Stimulated activated CD4-positive, alpha-beta T cell treated with anti-CD3 and anti-CD28 coated beads, Interleukin-1b, Interleukin-23, amount 100 ng/mL, for 1 hour (primary cell): ENCODE measurements at places on chromosomes 11 and 22.

DNA sequence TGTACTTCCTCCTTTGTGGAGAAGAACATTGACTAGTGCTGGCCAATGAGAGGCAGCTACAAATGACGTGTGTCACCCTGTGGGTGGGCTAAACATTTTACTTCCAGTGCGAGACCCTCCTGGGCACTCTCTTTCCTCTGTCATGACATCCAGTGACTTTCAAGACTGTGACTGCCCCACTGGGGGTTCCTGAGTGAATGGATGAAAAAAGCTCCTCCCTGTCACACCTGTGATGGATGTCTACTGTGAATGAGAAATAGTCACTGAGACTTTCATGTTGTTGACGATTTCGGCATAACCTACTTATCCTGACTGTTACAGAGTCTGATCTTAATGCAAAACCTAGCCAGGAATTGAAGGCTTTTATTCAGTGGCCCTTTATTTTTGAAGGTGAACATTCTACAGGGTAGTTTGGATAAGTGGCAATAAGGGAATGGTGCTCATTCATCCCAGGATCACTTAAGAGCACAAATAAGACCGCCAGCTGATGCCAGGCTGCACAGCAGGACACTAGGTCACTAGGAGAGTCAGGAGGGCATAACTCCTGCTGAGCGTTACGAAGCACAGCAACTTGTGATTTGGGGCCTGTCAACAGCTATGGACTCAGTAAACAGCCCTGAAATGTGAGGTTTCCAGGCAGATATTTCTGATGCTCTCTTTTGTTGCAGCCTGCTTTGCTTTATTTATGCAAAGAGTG is 636.6 kb downstream of the NTM start:
- no peak for DNase-seq

- no peak for DNase-seq
Observed at GRCh38 chr11:94895451-94895850, 77.9 kb downstream of the CWC15 start.

- no peak for DNase-seq
Observed at GRCh38 chr22:38284042-38284402, 11.2 kb upstream of the TMEM184B start.

- DNase-seq = no peak
Observed at GRCh38 chr22:24502034-24502433, 6.9 kb downstream of the UPB1 start.

DNA sequence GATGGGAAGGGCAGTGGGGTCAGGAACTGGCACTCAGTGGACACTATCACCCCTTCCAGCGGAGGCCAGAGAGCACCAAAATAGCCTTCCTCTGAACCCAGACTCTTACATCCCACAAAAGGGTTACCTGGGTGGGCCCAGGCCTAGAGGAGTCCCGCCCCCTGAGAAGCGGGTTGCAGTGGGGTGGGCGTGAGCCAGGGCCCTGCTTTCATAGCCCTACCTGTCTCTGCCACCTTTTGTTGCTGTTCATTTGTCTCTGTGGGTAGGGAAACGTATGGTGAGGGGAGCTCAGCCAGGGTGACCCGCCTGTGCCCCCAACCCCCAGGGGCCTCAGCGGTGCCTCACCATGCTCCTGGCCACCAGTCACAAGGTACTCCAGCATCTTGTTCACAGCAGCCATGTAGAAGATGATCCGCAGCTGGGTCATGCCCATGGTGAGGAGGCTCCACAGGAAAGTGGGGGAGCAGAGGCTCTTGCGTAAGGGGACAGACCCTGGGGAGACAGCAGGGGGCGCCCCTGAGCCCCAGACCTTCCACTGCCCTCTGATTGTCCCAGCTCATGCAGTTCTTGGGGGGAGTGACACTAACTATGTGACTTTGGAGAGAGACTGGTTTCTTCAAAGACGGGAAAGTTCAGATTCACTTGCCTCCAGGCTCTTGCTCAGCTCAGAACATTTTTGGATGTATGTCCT is 24.0 kb downstream of the SLC43A1 start:
- no peak for DNase-seq

DNA sequence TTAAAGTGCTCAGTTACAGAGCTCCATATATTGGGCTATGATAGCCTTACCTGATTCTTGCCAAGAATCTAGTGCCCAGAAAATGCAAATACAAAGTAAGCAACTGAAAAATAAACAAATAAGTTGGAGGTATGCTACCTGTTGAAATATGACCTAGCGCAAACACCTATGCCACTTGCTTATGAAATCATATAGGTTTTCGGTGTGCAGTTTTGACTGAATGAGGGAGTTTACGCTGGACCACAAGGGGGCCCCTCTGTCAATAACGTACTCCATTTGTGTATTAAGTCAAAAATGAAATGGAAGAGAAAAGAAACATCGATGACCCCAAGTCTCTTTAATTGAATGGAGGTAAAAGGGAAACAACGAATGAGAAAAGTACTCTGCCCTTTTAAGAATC is 84.9 kb upstream of the TRIM77 start:
- DNase-seq = no peak

DNA sequence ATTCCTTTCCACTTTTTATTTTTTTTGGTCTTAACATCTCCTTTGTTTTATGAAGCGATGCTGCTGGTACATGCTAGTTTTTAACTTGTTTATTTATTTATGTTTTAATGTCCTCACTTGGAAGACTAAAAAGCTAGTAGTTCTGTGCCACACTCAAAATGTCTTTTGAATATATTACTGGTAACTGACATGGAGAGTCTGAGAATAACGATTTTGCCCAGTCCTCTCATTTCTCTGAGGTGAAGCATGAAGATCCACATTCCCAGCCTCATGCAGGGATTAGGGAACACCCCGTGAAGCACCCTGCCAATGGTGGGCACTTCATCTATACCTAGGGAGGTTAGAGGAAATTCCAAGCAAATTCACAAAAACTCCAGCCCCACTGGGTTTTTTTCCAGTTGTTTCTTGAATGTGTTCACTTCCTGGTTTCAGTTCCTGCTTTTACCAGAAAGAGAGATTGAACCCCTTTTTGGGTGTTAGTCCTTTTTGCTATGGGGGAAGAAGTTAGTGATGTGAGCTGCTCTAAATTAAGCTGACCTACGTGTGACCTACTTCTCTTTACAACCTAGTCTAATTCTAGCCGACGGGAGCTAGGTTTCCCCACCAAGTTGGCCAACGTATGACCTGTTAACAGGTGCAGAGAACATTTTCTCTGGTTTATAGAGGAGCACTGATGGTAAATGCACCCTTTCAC is 106.1 kb downstream of the SLC1A2 start:
- DNase-seq = no peak

DNA sequence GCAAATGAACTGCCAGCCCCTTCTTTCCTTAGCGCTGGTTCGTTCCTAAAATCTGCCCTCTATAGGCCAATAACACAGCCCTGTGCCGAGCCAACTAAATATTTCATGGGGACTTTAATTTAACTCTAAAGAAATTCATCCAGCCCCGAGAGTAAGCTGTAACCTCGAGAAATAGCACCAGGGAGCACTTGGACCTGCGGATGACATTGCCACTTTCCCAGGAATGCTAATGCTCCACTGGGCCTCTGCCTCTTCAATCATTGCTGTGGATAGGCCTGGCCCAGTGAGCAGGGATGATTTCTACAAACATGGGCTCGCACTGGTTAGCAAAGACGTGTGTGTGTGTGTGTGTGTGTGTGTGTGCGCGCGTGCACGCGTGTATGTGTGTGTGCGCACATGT is 95.3 kb upstream of the TBCEL start:
- DNase-seq = no peak

GRCh38 chr22:43289531-43289963 is 53.6 kb downstream of the SCUBE1 start:
- no peak for DNase-seq

GRCh38 chr11:45025716-45026492 is 75.2 kb upstream of the TP53I11 start:
- DNase-seq = no peak

DNA sequence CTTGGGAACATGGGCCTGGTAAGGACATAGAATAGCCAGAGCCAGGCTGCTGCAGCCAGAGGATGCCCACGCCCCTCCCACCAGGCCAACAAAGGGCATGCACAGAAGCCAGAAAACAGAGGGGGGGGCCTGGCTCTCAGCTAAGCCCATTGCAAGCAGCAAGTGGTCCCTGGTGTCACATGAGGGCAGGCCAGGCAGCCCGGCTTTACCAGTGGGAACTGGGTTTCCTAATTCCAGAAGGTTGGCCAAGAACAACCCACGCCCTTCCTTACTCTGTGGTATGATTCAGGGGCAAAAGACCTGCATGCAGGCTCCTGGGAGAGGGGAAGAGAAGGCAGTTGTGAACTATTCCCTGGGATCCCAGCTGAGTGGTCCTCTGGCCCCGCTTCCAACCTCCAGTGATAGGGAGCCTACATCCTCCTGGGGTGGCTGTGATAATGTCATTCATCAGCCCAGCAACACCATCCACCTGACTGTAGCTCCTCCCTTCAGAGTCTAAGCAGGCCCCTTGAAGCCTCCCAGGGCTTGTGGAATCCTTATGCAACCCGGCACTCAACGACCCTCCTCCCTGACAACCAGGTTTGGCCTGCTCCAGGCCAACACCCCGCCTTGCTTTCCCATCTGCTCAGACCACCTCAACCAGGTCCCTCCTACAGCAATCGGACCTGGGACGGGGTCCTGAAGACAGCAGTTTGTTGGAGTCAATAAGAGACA is 62.1 kb upstream of the LMO1 start:
- DNase-seq = no peak

GRCh38 chr11:2122907-2123627 is 16.1 kb downstream of the IGF2 start:
- no peak for DNase-seq

GRCh38 chr22:45904236-45904635 is 72.7 kb downstream of the WNT7B start:
- no peak for DNase-seq

- DNase-seq = no peak
Observed at GRCh38 chr22:26581026-26581425, 8.9 kb downstream of the TPST2 start.
